ENCODE measurements at places on chromosomes 5 and 9. TPM values are rescaled to one million over a fixed set of nuclear protein-coding genes. Genes with fewer than 3 reads are reported as not detected.

The PDGFRB gene
- total RNA-seq = 55.1 TPM

The SLC34A3 gene
- total RNA-seq = 1.8 TPM

The PCAT7 gene
- 12.8 TPM for total RNA-seq

The TJP2 gene
- 131 TPM for total RNA-seq

The NCS1 gene
- total RNA-seq = 16.8 TPM

DNA sequence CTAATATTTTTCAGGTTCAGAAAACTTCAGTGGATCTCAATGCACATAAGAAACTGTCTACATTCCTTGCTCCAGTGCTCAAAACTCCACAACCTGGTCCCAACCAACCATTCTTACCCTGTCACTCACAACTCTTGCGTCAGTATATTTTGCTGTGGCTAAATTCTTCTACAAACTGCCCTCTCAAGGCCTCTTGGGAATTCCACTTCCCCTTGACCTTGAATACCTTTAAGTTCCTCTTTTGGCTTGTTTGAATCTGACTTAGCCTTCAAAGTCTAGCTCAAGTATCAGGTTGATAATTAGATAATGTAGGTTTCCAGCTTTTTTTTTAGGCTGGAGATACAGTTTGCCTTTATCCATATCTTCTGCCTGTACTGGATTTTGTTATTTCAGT lies 128.3 kb downstream of the SLF1 start:
- no peak for DNase-seq
- no peaks in the 10 kb centered on the region for H3K36me3 ChIP-seq
- H3K27ac ChIP-seq = no peak overlapping the region
- H3K27me3 ChIP-seq = no peaks in the 10 kb centered on the region
- no peak overlapping the region for H3K4me3 ChIP-seq

DNA sequence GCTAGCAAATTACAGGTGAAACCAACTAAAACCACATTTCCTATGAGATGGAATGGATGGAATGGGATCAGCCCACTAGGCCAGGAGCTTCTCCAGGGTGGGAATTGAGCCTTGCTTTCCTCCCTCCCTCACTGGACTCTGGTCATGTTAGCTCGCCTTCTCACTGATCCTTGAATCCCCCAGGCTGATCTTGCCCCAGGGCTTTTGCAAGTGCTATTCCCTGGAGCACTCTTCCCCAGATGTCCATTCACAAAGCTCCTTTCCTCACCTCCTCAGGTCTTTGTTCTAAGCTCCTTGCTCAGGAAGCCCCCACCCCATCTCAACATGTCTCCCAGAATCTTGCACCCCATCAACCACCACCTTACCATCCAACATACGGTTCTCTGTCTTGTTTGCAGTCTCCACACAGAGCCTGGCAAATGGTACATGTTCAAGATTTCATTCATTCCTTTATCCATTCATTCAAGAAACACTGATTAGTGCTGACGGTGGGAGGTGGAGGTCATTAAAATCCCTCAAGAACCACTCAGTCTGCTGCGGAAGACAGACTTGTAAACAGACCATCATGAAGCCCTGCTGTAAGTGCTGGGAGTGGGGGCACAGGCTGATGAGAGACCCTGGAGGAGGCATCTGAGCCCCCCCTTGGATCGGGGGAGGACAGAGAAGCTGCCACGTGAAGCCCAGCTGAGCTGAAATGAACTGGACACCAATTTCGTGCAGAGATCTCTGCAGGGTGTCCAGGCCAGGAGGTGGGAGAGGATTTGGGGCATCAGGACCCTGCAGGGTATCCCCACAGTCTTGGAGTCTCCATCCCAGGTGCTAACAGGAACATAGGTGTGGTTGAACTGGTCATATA lies 141.7 kb downstream of the BARX1 start:
- no peak overlapping the region for H3K4me3 ChIP-seq
- H3K27ac ChIP-seq = no peak overlapping the region
- no peak for DNase-seq
- peaks cover 9% of the 10 kb centered on the region for H3K27me3 ChIP-seq

DNA sequence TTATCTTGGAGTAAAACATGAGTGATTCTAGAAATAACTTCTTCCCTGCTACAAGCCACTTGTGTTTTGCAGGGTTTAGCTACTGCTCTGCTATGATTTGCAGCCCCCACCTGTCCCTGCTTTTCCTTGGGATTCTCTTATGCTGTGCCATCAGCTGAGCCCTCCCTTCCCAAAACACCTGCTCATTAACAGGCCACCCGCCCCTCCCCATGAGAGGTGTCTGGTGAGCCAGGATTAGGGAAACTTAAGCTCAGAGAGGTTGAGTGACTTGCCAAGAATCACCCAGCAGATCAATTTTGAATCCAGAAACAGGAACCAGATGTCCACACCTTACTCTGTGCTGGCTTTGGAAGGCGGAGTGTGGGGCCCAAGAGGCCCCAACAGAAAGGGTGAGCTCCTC lies 111.7 kb upstream of the CXCL14 start:
- no peaks in the 10 kb centered on the region for H3K36me3 ChIP-seq
- no peaks in the 10 kb centered on the region for H3K27me3 ChIP-seq
- no peak overlapping the region for H3K27ac ChIP-seq
- H3K4me1 ChIP-seq = peaks cover 24% of the 10 kb centered on the region

DNA sequence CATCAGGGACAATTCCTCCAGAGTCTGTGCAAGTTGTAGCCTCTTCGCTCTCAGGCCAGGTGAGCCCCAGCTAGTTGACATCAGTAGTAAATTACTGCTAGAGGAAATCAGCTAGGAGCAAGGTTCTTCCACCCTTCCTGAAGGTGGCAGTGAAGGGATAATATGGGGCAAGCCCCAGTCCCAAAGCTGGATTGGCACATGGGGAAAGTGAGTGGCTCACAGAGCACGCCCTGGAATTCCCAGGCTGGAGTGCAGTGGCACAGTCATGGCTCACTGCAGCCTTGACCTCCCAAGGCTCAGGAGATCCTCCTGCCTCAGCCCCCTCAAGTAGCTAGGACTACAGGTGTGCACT lies 82.1 kb downstream of the CYFIP2 start:
- H3K36me3 ChIP-seq = no peaks in the 10 kb centered on the region
- H3K4me1 ChIP-seq = no peaks in the 10 kb centered on the region
- DNase-seq = no peak

DNA sequence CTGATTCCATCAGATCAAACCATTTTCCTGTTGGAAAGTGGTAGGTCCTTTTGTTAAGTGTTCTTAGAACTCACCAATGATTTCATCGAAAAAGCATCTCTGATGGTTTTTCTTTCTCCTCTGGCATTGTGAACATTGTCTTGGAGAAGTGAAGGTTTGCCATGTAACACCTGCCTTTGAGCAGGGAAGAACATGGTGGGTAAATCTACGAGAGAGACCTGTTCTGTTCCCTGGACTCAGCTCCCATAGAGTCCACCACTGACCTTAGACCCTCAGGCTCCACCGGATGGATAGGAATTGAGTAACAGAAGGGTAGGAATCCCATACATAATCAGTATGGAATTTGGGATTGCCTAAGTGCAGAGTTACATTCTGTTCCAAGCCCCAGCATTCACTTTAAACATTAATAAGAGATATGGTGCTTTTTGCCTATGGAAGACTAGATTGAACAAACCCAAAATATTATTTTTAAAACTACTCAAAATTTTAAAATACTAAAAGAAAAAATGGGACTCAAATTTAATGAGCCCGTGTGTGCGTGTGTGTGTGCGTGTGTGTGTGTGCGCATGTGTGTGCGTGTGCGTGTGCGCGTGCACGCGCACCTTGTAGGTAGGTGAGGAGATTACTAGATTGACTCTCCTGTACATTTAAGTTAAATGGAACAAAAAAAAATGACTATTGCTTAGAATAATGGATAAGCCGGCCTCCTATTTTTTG lies 92.0 kb downstream of the C9orf152 start:
- no peaks in the 10 kb centered on the region for H3K27me3 ChIP-seq
- H3K27ac ChIP-seq = peak overlapping the region; percentile 70
- H3K36me3 ChIP-seq = no peaks in the 10 kb centered on the region
- H3K4me3 ChIP-seq = no peak overlapping the region
- peaks cover 15% of the 10 kb centered on the region for H3K4me1 ChIP-seq

- H3K4me3 ChIP-seq = no peak overlapping the region
- H3K27me3 ChIP-seq = no peaks in the 10 kb centered on the region
- no peak overlapping the region for H3K27ac ChIP-seq
- H3K36me3 ChIP-seq = no peaks in the 10 kb centered on the region
Observed at GRCh38 chr5:150246429-150246828, 43.1 kb downstream of the CAMK2A start.

DNA sequence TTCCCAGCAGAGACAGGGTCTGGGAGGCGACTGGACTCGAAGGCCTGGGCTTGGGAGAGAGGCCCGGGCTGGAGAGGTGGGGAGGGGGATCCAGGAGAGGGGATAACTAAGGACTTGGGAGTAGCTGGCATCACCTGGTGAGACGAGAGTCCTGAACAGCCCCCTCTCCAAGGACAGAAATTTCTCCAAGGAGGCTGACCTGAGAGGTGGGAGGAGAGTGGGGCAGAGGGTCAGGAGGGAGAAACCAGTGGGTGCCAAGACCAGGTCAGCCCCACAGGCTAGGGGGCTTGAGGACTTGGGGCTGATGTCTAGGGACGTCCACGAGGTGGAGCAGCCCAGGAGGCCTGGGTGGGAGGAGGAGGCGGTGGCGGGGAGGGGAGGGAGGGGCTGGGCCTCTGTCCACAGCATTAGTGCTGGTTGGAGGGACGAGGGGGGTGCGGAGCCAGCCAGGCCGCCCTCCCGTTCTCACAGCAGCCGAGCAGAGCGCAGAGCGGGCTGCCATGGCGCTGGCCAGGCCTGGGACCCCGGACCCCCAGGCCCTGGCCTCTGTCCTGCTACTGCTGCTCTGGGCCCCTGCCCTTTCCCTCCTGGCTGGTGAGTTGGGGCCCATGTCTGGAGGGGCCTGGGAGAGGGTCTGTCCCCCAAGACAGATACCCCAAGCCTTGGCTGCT lies at the start of gene CRB2:
TSS of gene CRB2 (plus strand) at position 437 of the 671 bp plus-strand sequence. CDS start at position 501, 64 bp downstream.
- peak; percentile 76 for DNase-seq
- no peak within 1 kb of the TSS for H3K27ac ChIP-seq
- no peak within 1 kb of the TSS for H3K4me3 ChIP-seq
- no peaks in the 10 kb centered on the region for H3K36me3 ChIP-seq
- peaks cover 37% of the 10 kb centered on the region for H3K4me1 ChIP-seq

DNA sequence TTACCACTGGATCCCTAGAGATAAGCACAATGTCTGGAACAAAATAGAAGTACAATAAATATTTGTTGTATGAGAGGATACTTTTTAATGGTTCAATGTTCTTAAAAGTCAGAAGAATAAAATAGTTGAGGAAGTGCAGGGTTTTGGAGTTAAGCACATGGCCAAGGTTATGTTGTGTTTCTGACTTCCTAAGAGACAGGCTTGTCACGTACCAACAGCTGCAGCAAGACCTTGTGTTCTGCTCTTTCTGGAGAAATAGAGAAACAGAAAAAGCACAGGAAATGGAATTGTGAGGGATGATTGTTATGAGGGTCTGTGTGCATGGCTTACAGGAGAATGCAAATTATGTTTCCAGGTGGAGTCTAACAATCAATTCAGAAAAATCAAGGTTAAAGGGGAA lies 12.9 kb downstream of the CARTPT start:
- no peak overlapping the region for H3K4me3 ChIP-seq
- H3K27ac ChIP-seq = no peak overlapping the region
- H3K36me3 ChIP-seq = no peaks in the 10 kb centered on the region
- H3K4me1 ChIP-seq = no peaks in the 10 kb centered on the region
- DNase-seq = no peak
- peaks cover 12% of the 10 kb centered on the region for H3K27me3 ChIP-seq

GRCh38 chr9:77847059-77847499 lies 184.5 kb downstream of the GNAQ start:
- no peak for DNase-seq
- H3K36me3 ChIP-seq = no peaks in the 10 kb centered on the region
- peaks cover 22% of the 10 kb centered on the region for H3K4me1 ChIP-seq
- no peaks in the 10 kb centered on the region for H3K27me3 ChIP-seq
- H3K4me3 ChIP-seq = no peak overlapping the region
- H3K27ac ChIP-seq = peak overlapping the region; percentile 16

DNA sequence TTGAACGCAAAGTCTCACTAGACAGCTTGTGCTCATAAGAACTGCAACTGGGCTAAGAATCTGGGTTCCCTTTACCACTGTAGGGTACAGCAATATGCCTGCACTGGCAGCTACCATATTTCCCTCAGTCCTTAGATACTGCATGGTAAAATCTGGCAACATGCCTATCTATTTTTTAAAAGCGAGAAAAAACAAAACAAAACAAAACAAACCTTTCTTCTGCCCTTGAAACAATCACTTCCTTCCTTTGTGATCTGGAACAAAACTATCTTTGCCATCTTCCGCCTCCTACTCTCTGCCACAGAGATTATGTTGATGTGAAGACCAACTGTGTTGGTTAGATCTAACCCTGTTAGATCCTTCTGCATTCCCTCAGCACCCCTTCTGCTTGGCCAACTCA lies 242.9 kb downstream of the EBF1 start:
- H3K27ac ChIP-seq = no peak overlapping the region
- H3K4me1 ChIP-seq = no peaks in the 10 kb centered on the region
- no peak overlapping the region for H3K4me3 ChIP-seq
- H3K36me3 ChIP-seq = no peaks in the 10 kb centered on the region
- H3K27me3 ChIP-seq = no peaks in the 10 kb centered on the region

- H3K27ac ChIP-seq = peak overlapping the region; percentile 16
- H3K4me3 ChIP-seq = no peak overlapping the region
- H3K27me3 ChIP-seq = no peaks in the 10 kb centered on the region
Observed at GRCh38 chr9:7542693-7543092, 256.9 kb downstream of the DMAC1 start.

GRCh38 chr5:171469326-171469725 lies 49.9 kb downstream of the FGF18 start:
- no peaks in the 10 kb centered on the region for H3K27me3 ChIP-seq
- no peak overlapping the region for H3K27ac ChIP-seq
- no peaks in the 10 kb centered on the region for H3K36me3 ChIP-seq
- H3K4me1 ChIP-seq = no peaks in the 10 kb centered on the region
- no peak for DNase-seq
- H3K4me3 ChIP-seq = no peak overlapping the region

DNA sequence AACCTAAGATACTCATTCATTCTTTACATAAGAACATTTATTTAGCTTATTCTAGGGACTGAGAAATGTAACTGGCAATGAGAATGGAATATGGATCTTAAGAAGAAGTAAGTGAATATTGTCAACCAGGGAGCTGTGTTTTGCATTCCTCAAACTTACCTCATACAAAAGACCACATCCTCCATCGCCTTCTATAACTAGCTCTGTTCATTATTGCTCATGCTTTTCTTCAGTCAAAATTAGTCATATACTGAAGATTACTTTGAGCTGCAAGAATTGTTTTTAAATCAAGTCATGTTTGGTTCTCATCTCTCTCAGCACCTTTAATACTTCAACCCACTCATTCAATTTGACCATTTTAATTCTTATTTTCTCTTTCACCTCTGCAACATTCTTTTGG lies 140.3 kb upstream of the RASA1 start:
- H3K27me3 ChIP-seq = peaks cover 3% of the 10 kb centered on the region
- H3K36me3 ChIP-seq = no peaks in the 10 kb centered on the region
- no peak for DNase-seq
- H3K27ac ChIP-seq = no peak overlapping the region
- no peak overlapping the region for H3K4me3 ChIP-seq
- no peaks in the 10 kb centered on the region for H3K4me1 ChIP-seq

GRCh38 chr9:76808636-76809035 lies 44.4 kb downstream of the PCA3 start:
- no peaks in the 10 kb centered on the region for H3K36me3 ChIP-seq
- H3K4me3 ChIP-seq = no peak overlapping the region
- peaks cover 8% of the 10 kb centered on the region for H3K4me1 ChIP-seq
- H3K27ac ChIP-seq = no peak overlapping the region

Measured in hepatocyte (in vitro differentiated cells).